ENCODE measurements at places on chromosomes 5 and 9.

DNA sequence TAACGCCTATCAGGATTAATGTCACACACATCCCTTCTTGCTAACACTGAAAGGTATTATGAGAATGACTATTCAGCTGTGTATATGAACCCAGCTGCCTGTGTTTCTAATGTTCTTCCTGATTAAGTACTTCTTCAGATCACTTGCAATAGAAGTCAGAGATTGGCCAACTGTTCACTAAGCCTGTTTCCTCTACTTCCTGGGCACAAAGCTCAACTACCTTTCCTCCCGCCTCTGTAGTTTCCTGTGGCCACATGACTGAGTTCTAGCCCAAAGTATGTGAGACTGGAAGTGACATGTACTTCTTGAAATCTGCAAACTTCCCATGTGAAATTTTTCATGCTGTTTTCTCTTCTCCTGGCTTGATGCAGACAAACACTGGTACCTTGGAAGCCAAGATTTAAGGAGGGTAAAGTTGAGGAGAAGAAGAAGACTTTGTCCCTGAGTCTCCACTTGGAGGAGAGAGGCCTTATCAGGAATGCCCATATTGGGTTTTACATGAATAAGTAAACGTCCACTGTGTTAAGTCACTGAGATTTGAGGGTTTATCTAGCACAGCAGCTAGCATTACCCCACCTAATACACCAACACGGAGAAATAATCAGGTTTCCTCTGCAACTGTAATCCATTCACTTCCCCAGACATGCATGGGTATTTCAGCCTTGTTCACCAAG is 58.6 kb downstream of the SLIT3 start:
- DNase-seq: no peak

GRCh38 chr5:34547300-34548085 is 108.6 kb upstream of the RAI14 start:
- DNase-seq: no peak

DNA sequence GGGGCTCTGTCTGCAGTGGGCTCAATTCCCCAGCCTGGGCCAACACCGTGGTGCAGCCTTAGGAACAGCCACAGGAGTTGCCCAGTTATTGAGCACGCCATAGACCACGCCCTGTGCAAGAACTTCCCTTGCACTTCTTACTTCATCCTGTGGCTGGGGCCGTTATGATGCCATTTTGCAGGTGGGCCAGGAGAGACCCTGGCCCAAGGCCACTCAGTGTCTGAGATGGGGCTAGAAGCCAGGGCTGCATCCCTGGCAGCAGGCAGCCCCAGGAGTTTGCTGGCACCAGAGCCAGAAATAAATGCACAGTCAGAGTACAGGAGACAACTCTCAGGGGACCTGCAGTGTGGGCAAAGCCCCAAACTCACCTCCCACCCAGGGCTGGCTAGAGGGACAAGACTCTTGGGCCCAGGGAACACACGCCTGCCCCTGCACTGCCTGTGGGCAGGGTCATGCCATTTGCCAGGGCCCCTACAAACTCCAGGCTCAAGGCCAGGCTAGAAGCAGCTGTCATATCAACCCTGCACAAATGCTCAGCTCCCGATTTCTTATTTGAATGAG is 6.7 kb downstream of the CORO2A start:
- no peak for DNase-seq

DNA sequence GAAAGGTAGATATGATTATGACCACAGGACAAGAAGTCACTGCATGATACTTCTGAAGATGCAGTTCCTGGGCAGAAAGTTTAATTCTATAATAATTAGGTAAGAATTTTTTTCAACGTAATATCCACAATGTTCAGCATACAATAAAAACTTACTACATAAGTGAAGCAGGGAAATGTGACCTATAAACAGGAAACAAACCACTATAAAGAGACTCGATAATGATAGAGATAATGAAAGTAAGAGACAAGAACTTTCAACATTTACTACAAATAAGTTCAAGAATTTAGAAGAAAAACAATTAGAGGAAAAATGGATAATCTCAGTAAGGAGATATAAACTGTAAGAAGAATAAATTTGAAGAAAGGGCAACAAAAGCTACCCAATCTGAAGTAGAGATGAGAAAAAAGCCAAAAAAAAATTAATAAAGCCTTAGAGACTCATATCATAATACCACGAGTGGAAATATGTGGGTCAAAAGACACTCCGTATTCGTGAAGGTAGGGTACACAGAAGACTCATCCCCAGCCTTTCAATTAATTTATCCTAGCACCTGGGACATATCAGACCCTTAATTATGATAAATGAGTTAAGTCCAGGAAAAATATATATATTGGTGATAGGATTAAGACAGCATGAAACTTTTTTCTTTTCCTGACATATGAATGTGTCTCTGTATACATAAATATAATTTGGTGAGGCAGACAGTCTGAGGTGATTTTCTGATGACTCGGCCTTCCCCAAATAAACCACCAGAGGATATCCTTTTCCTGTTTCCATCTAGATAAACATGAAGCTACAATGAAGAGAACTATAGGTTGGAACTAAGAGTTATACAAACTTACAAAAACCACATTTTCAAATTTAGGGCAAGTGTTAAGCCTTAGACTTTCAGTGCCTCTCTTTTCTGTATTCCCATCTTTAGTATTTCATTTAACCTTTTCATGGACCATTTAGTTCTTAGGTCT is 120.4 kb downstream of the RAPGEF6 start:
- no peak for DNase-seq

- DNase-seq: no peak
Observed at GRCh38 chr9:93308158-93308602, 124.2 kb downstream of the WNK2 start.

- DNase-seq: no peak
Observed at GRCh38 chr5:1052641-1053390, 44.2 kb downstream of the NKD2 start.

GRCh38 chr9:124361128-124361527 is 54.1 kb downstream of the PSMB7 start:
- no peak for DNase-seq

DNA sequence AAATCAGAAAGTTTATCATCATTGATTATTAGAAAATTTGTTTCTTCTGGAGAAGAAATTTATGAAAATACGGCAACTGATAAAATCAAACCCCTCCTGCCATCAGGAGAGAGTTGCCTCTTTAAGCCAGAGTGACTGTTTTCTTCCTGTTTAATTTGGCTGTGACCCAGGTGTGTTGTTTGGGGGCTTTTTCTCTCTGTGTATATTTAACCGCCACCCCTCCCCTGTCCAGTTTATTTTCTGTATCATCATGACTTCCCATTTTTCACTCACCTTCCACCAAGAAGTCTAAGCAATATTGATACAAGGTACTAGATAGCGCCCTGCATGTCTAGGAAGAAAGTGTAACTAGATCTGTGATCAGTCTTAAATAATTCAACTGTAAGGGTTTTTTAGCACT is 50.1 kb downstream of the FAM78A start:
- DNase-seq: no peak

GRCh38 chr5:31962351-31962751 is 211.8 kb downstream of the GOLPH3 start:
- DNase-seq: no peak

DNA sequence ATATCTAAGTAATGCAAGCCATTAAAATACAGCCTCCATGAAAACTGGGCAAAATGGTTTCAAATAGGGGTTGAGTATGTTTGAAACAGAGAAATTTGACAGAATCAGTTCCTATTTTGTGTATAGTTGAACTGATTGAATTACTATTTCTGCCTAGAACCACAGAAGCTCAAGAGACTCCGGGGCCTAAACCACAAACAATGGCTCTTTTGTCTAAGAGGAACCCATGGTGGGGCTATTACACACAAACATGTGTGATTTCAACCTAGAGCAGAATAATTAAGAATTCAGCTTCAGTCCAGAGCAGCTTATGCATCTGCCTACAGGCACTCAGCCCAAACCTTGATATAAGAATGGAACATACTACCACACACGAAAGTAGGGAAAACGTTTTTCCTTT is 171.2 kb upstream of the MPDZ start:
- DNase-seq: no peak

DNA sequence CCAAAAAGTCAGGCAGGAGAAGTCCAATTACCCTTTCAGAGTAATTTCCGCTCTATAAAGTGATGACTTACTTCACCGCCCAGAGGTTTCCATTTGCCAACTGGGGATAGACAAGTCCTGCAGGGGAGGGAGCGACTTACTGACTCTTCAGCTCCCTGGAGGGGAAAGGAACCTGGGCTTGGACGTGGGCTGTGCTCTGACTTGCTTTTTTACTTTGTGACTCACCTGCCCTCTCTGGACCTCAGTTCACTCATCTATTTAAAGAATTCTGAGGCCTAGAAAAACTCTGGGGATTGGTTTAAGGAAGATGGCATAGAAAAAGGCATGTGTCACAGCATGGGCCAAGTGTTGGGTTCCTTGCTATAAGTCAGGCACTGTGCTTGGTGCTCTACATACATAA is 180.4 kb upstream of the TRIM32 start:
- DNase-seq: no peak

DNA sequence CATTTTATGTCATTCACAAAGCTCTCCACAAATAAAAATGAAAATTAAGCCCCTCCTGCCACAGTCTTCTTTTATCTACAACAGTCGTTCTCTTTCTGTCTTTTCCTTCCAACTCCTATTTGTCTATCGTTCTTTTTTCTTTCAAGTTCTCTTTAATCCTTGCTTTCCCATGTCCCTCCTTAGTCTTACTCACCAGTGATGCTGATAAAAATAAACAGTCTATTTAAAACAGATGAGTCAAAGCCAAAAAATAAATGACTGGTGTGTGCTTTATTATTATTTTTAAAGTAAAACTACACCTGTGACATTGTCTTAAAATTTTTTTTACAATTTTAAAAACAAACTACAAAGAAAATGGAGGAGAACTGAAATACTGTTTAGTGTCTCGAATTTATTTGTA is 137.1 kb upstream of the TMEM161B start:
- no peak for DNase-seq

DNA sequence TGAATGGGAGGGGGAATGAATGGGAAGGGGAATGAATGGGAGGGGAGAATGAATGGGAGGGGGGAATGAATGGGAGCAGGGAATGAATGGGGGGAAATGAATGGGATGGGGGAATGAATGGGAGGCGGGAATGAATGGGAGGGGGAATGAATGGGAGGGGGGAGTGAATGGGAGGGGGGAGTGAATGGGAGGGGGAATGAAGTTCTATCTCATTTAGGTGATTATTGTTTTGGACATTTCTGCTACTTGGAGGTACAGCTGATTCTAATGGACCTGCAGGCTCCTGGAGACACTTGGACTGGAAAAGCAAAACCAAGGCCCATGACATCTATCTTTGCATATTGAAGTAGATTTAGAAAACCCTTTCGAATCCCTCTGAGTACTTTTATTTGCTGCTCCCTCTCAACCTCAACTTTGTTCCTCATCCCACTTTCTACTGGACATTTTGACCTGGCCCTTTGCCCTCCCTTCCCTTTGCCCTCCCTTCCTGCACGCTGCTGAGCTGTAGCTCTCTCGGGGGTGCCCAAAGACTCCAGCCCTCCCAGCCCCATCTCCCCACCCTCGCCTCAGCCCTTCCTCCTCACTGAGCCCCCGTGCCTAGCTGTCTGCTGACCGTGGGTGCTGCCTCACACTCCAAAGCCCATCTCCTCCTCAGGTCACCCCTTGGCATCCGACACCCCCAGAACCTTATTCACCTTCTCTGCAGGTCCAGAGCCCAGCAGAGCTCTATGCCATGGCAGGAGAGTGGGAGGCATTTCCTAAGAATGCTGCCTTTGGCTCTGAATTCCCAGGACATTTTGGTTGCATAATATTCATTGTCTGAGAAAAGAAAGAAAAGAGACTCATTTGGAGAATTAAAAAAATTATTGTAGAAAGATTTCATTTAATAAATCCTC is 19.9 kb upstream of the LPCAT1 start:
- DNase-seq: no peak

- DNase-seq: peak; percentile 46
Observed at GRCh38 chr9:129143031-129143927, 32.1 kb downstream of the PTPA start.

DNA sequence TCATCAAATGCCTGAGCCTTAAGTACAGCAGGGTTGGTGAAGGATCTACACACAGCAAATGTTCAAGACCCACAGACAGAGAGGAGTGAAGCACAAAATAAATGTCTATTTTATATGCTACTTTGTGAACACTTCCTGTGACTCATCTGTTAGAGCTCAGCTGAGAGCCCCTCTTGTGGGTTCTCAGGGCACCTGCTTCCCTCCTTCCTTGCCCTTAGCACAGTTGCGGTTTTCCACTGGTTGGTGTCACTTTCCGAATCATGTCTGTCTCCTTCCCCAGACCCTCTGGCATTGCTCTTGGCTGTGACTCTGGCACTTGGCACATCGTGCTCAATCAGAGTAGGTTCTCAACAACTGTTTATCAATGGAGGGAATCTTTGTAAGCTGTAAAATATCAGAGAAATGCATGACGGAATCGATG is 128.5 kb upstream of the STC2 start:
- DNase-seq: no peak

DNA sequence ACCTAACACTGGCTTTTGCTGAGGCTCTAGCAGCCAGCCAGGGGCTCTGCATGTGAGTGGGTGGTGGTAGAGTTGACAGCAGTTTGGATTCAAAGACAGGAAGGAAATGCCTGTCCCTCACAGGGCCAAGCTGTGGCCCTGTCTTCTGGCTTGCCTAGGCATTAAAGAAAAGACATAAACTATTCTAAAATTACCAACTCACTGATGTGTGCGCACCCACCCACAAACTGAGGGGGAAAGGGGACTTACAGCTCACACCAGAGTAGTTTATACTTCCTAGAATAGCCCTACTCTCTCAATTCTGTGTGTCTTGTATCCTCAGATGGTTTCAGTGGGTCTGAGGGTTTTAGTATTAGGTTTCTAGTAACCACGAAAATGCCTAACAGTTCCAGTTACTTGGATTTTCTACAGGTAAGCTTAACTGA is 18.3 kb upstream of the IL13 start:
- DNase-seq: no peak

DNA sequence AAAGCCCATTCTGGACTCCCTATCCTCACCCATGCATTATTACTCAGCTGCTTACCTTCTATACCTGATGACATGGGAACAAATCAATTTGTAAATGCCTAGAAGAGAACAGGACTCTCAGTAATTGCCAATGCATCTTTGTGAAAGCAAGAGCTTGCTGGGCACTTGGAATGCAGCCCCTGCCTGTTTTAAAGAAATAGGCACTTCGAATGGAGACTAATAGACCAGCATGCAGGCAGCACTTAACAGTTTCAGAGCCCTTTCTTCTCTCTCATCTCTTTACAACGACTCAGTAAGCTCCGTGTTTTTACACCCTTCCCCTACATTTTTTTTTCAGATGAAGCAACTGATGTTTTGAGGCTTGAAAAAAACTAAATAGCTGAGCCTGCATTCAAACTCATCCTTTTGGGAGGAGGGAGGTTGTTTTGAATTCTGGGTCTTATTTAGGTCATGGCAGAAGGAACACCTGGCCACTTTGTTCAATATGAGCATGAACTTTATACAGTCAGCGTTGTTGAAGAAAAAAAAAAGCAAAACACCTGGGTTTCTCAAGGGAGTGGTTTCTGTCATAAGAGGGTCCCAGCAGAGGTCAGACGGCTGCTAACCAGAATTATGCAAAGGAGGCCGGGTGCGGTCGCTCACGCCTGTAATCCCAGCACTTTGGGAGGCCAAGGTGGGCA is 34.6 kb upstream of the WHRN start:
- no peak for DNase-seq

GRCh38 chr9:1743121-1743960 is 271.8 kb upstream of the SMARCA2 start:
- DNase-seq: no peak

- DNase-seq: no peak
Observed at GRCh38 chr5:177330991-177331842, 19.5 kb upstream of the MXD3 start.

- DNase-seq: no peak
Observed at GRCh38 chr5:102835717-102836116, 80.6 kb downstream of the PAM start.

Data from stimulated activated CD4-positive, alpha-beta T cell treated with anti-CD3 and anti-CD28 coated beads, Interleukin-1b, Interleukin-23, amount 100 ng/mL, for 1 hour (primary cell).